Activated CD4-positive, alpha-beta T cell treated with anti-CD3 and anti-CD28 coated beads, Interleukin-2, amount 50 U/mL, for 16 hours (primary cell): ENCODE measurements at places on chromosomes 12 and 14.

DNA sequence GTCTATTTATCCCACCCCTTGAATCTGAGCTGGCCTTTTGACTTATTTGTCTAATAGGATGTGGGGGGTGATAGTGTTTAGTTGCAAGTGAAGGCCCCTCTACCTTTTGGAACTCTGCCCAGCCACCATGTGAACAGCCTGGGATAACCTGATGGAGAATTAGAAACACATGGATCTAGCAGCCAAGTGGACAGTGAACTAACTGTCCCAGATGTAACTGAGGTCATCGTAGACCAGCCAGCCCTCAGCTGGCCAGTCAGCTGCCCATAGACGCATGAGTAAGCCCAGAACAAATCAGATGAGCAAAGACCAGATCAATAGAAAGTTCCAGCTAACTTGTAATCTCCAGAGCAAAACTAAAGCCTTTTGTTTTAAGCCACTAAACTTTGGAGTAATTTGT lies 19.0 kb downstream of the KLRB1 start:
- DNase-seq: no peak

GRCh38 chr12:47718531-47718930 lies 6.8 kb downstream of the ENDOU start:
- DNase-seq: no peak

- DNase-seq: no peak
These were observed 52.7 kb downstream of the SPPL3 start for GRCh38 chr12:120851444-120851843.

DNA sequence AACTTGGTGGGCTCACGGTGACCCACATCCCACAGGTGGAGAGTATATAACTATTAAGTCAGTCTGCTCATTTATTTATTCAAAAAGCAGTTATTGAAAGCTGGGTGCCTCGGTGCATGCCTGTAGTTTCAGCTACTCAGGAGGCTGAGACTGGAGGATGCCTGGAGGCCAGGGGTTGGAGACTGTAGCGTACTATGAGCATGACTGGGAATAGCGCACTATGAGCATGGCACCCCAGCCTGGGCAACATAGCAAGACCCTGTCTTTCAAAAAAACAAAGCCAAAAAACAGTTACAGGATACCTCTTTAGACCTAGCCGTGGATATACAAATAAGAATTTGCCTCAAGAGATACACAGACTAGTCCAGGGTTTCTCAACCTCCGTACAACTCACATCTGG lies 139.8 kb downstream of the ZFP36L1 start:
- DNase-seq: no peak

- DNase-seq: no peak
These were observed 337.7 kb downstream of the IPO8 start for GRCh38 chr12:30357766-30358490.

DNA sequence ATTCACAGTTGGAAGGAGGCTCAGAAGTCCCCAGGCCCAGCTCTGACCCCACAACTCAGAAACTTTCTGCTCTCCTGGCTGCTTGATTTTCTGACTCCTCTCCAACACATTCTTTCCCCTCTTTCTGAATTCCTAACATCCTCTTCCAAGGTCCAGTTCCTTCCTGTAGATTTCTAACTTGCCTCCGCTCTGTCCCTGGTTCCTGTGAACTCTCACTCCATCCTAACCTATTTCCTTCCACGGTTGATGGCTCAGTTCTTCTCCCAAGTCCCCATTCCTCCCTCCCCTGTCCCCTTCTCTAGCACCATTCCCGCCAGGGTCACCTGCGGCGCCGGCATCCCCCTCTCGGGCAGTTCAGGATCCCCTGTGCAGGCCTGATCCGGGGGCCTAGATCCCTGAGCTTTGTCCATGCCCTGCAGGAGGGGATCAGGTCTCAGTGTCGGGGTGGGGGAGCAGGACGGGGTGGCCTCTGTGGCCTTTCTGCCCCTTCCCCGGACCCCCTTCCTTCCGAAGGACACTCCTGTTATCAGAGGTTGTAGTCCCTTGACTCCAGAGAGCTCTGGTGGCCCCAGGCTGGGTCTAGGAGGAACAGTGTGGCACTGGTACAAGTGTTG lies 6.0 kb upstream of the SLC22A17 start:
- DNase-seq: no peak

DNA sequence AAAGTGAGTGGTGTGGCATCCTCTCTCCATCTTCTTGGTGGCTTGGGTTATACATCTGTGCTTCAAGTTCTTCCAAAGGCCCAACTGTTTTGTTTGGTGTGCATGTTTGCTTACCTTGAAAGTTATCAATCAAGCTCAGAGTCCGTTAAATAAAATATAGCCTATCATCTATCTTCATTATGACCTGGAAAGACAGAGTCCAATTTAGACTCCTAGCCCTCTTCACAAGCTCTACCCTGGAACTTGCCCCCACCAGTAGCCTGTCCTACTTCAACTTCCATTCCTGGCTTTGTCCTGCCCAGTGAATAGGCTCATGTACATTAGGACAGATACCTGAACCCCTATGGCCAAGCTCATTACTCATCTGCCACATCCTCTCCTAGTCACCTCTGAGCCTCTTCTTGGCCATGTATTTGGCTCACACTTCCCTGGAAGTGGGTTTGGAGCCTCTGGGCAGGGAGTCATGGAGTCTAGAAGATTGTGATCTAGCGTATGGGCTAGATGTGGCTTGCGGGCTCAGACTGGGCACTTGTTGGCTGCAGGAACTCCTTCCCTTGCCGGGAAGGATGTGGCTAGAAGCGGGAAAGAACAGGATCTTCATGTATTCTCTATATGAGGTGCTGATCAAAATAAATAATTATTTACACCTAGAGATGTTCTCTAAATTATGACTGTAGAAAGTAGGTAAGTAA lies 6.4 kb upstream of the SSTR1 start:
- no peak for DNase-seq

DNA sequence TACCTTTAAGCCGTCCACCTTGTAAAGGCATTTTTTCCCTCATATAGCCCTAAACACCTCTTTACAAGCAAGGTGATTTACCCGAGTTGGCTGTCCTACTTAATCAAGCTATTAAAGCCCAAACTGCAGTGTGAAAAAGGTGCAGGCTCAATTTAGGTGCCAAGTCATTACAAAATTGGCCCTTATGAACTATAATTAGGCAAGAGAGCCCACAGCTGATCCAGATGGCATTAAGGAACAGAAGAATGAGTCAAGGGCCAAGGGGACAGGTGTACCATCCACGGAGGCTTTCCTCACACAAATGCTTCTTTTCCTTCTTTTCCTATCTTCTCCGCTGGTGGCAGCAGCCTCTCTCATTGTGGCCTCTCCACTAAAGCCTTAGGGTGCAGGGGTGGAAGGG lies 90.5 kb downstream of the TTC8 start:
- no peak for DNase-seq

GRCh38 chr14:35050652-35051051 lies 4.6 kb downstream of the FAM177A1 start:
- DNase-seq: no peak

GRCh38 chr12:120474616-120474960 lies 5.0 kb upstream of the SRSF9 start:
- DNase-seq: no peak

DNA sequence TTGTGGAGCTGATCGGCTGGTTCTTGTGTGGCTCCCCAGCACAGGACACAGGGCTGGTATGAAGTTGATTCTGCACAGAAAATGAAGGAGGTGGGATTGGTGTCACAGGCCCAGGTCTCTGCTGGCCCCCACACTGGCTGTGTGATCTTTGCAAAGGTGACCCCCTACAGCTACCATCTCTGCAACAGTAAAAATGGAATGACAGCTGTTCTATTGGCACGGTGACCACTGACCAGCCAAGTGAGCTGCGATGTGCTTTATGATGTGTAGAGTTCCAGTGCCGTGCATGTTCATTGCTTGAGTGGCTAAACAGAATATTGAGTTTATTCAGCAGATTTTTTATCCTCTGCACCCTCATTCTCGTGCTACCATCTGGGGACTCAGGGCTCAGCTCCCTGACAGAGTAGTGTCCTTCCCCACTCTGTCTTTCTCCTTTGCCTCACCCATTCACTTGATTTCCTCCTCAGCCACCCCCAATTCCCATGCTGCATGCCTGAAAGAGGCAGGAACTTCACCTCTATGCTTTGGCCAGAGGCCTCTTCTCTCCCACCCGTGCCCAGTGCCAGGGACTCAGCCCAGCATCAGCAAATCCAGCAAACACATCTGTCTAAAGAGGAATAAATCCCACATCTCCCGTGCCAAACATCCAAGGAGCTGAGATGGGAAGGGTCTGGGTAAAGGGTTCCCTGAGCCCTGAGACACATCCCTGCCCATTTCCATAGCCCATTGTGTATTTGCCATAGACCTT lies 21.2 kb downstream of the C14orf132 start:
- no peak for DNase-seq

- no peak for DNase-seq
These were observed 46.1 kb downstream of the ZNF664 start for GRCh38 chr12:124019115-124019514.

GRCh38 chr12:69988481-69989321 lies 163.7 kb downstream of the MYRFL start:
- DNase-seq: no peak

GRCh38 chr12:41466300-41466699 lies 278.2 kb downstream of the PDZRN4 start:
- no peak for DNase-seq

DNA sequence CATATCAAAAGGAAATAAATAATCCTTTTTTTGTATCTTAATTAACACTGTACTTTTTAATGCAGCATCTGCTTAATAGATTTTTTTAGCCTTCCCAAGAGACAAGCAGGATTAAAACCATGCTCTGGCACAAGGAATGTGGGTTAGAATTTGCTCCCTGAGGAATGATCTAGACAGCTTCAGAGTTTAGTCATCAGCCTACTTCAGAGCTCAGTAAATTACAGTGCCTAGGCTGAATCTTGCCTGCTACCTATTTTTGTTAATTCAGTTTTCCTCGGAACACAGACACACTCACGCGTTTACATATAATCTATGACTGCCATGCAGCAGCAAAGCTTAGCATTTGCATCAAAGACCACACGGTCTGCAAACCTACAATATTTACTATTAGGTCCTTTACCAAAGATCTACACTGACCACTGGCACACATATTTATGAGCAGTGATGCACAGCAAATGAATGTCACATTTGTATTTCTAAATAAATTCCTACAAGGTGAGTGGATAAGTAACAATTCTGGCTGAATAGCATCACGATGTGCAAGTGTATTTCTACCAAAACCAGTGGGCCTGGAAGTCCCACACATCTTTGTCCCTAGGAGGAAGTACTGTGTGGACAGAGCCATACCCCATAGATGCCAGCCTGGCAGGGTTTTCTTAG lies 309.8 kb upstream of the TMEM132C start:
- DNase-seq: no peak

- no peak for DNase-seq
These were observed 155.8 kb downstream of the TPH2 start for GRCh38 chr12:72094490-72094889.

DNA sequence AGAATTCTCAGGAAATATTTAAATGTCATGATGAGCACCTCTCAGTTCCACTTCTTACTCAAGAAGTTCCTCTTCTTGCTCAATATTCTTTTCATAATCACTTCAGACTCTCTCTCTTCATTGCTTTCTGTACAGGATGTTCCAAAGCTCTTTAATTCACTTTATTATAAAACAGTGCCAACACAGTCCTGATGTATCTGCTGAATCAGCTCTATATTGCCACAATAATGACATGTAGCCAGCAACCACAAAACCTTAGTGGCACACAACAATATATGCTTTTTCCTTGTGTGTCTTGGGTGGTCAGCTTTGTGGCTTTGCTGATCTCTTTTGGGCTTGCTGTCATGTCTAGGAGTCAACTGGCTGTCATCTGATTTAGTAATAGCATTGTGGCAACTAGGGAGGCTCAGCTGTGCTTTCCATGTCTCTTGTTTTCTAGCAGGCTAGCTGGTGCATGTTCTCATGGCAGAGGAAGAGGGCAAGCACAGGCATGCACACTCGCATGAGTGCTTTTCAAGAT lies 52.8 kb upstream of the SLC2A13 start:
- DNase-seq: no peak

DNA sequence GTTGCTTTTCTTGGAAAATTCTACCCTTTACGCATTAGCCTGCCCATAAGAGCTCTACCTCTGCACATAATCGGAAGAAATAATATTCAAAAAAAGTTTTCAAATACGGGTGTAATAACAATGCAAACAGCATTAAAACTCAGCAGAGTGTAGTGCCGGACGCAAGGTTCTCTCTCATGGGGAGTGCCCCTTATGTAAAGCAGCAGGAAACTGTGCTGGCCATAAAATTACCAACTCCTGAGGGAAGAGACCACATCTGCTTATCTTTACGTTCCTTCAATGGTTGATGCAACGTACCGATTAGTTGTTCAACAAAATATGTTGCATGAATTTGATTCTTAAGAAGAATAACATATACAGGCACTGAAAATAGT lies 118.7 kb upstream of the TMCC3 start:
- no peak for DNase-seq

- DNase-seq: no peak
These were observed 72.3 kb downstream of the CMAS start for GRCh38 chr12:22118238-22118790.

DNA sequence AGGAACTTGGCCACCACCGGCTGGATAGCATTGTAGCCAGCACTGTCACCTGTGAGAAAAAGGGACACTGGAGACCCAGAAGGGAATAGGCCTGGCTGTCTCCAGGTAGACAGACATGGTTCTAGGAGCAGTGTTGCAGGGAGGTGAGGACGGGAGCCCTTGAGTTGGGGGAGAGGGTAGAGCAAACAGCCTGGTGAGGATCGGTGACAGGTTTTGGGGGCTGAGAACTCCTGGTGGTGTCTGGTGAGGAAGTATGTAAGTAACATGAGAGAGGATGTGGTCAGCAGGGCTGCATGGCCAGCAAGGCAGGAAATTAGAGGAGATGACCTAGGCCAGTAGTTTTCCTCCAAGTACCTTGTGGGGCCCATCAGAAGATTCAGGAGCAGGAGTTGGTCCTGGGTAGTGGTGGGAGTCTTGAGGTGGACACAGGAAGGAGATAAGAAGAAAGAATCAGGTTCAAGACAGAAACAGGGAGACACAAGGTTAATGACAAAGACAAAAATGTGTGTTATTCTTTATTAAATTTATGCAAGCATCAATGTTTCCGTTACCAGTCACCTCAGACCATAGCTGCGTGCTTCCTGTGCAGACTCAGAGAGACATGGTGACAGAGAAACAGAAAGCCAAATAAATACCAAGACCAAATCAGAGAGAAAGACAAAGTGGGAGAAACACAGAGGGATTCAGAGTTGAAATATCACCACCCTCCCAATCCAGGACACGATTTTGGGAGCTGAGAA lies at the start of gene ARHGAP9:
ARHGAP9 (minus strand) TSS at position 491 of the 740 bp plus-strand sequence; CDS start at position 31, 460 bp downstream.
- peak; percentile 71 for DNase-seq

- no peak for DNase-seq
These were observed 14.9 kb upstream of the IFT81 start for GRCh38 chr12:110109037-110109836.

DNA sequence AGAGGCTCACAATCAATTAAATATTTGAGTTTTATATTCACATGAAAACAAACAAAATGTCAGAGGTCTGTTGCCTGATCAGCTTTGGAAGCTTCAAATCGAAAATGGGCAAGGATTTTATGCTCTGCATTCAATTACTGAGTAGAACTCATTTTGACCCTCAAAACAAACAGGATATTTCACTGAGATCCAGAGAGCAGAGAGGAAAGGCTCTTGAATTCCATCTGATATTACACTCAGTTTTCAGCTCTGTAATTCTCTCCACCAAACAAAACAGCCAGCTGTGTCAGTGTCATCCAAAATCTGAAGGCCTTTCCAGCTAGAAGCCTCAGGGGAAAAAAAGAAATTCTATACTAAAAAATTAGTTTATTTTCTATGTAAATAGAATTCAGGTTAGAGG lies 128.6 kb upstream of the FLRT2 start:
- DNase-seq: no peak

- DNase-seq: no peak
These were observed 161.2 kb downstream of the KTN1 start for GRCh38 chr14:55741240-55741639.

GRCh38 chr12:16939871-16940306 lies 333.9 kb upstream of the LMO3 start:
- peak; percentile 64 for DNase-seq
